ENCODE measurements at places on chromosomes 5 and 9.

DNA sequence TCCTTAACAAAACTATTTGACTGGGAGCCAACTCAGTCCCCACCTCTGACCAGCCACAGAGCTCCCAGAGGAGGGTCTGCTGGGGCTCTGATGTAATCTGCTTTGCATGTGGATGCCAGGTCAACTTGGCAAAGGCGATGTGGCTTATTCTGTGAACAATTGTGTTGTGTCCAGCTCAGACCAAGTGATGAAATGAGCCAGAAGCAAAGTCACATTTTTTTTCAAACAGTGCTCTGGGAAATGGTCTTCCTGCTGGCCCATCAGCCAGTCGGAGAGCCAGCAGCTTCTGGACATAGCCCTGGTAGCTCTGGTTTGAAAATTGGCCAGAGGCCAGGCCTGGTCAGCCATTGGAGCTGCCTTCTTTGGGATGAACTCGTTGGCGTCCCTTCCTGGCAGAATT lies 86.5 kb downstream of the ANGPTL2 start:
- no peak for DNase-seq

DNA sequence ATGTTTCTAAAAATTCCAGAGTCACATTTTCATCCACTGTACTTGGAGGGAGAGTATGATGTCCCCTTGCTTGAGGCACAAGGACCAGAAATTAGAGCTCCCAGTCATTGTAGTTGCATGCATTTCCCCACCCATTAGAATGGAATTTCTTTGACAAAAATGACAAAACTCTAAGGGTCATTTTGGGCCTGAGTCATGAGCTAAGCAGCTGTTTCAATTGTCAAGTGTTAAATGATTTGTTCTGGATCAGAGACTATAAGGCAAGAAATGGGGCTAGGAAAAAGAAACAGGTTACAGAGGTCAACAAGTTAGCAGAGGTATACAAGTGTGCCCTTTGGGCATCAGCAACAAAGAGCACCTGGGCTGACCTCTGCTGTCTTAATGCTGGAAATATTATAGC lies 131.2 kb upstream of the IQGAP2 start:
- no peak for DNase-seq

DNA sequence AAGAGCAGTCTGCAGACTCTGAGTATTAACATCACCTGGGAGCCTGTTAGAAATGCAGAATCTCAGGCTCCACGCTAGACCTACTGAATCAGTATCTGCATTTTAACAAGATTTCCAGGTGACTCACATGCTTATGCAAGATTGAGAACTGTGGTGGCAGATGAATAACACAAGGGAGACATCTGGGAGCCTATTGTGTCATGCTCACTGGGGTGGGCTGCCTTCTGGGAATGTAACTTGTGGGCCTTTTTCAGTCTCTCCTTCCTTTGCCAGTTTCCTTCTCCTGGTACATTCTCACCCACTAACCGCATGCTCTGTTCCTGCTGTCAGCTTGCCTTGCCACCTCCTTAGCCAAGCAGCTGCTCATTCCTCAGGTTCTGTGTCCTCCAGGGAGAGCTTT lies 176.6 kb upstream of the C9orf72 start:
- DNase-seq: no peak

DNA sequence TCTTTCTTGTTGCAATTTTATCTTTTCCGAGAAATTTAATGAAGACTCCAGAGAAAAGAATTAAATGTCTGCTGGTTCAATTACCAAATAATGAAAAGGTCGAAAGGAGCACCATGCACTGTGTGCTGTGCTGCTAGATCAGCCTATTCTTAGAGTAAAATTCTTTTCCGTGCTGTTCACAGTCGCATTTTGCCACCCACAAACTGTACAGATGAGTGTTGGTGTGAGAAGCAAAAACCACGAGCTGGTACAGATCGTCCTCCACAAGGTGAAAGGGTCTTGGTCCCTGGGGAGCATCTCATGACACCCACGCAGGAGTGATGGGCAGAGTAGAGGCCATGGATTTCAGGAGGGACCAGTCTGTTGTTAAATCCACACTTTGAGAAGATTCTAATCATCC lies 143.8 kb upstream of the PUM3 start:
- no peak for DNase-seq

DNA sequence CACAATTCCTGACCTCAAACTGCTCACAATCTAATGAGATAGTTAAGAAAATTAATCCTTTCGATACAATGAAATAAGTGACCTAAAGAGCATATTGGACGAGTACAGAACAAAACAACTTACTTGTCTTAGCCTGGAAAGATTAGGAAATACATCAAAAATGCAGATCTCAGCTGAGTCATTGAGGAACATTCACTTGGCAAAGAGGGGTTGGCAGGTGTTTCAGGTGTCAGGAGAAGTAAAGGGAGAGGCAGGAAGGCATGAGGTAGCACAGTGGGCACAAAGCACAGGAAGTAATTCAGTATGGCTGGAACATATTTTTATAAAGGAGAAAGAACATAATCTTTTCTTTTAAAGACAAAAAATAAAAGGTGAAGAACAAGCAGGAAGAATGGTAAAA lies 628.8 kb upstream of the RGMB start:
- no peak for DNase-seq

GRCh38 chr5:2023196-2023595 lies 140.5 kb upstream of the IRX4 start:
- no peak for DNase-seq

GRCh38 chr9:109190151-109190550 lies 23.1 kb upstream of the FRRS1L start:
- DNase-seq: no peak

DNA sequence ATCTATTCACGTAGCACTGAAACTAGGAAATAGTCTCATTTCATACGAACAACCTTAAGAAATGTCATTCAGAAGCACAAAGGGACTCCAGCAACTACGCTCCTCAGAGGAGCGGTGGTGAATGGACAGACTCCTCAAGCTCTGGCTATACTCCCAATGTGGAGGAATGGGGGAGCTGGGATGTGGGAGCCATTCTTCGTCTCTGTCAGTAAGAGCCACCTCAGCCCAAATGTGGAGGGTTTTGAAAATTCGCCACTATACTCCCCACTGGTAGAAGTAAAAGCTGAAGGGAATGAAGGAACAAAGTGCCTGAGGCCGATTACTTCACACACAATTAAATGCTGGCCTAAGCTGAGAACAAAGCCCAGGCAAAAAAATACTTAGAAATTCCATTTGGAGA lies 96.3 kb downstream of the ADAMTS12 start:
- no peak for DNase-seq

- DNase-seq: no peak
Observed at GRCh38 chr5:124034963-124035362, 523.0 kb downstream of the CSNK1G3 start.

- DNase-seq: no peak
Observed at GRCh38 chr9:33856247-33856646, 39.3 kb downstream of the UBE2R2 start.

DNA sequence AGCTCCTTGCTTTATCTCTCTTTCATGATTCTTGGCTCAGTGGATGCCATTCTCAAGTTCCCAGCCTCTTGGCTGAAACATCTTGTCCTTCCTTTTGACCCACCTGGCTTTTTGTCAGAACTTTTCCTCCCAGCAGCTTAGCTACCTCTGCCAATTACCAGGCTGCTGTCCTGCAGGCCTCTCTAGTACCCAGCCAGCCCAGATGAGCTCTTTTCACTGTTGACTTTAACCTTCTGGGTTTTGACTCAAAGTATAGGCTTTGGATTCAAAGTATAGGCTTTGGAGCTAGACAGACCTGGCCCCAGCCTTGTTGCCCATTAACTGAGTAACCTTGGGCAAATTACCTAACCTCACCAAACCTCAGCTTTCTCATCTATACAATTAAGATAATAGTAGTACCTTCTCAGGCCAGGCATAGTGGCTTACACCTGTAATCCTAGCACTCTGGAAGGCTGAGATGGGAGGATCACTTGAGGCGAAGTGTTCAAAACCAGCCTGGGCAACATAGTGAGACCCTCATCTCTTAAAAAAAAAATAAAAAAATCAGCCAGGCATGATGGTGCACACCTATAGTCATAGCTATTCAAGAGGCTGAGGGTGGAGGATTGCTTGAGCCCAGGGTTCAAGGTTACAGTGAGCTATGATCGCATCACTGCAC lies 6.6 kb upstream of the TMEFF1 start:
- no peak for DNase-seq

DNA sequence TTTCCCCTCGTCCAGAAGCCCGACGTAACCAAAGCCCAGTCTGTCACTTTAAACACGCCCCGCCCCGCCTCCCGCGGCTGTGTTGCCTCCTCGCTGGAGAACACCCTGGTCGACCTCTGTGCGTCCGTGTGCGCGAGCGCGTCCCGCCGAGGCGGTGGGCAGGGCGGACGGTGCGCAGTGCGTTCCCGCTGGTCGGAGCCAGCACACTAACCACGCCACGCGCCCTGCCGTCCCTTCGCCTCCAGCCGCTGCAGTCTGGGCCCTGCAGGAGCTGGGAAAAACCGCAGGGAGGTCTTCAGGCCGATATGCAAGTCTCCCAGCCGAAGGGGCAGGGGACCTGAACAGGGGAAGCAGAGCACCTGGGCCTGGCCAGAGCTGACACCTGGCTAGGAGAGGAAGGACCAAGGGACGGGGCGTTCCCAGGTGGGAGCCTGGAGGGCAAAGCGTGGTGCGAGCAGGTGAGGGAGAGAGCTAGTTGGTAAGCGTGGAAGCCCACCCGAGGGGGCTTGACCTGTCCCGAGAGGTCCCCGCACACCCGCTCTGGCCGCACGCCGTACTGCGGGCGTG lies 1.3 kb upstream of the PHPT1 start:
- no peak for DNase-seq

DNA sequence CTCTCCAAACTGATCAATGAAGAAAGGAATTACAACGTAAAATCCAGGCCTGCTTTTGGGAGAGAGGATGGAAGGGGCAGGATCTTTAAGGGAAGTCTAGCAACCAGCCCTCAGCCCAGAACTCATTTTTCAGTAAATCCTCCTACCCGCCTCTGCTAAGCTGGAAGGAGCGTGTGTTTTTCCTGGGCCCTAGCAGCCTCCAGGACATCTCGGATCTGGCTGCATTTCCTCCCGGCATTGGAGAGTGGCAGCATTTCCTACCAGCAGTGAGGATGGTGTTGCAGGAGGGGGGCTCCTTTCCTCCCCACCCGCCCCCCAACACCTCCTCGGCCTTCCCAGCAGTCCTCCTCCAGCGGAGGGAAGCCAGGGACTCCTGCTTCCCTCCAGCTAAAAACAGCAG lies 54.5 kb downstream of the DCP2 start:
- DNase-seq: no peak

GRCh38 chr5:158175934-158176481 lies 317.1 kb upstream of the CLINT1 start:
- DNase-seq: no peak

GRCh38 chr9:107112707-107113243 lies 170.3 kb upstream of the RAD23B start:
- no peak for DNase-seq

- DNase-seq: no peak
Observed at GRCh38 chr5:88695931-88696330, 187.1 kb downstream of the MEF2C start.

DNA sequence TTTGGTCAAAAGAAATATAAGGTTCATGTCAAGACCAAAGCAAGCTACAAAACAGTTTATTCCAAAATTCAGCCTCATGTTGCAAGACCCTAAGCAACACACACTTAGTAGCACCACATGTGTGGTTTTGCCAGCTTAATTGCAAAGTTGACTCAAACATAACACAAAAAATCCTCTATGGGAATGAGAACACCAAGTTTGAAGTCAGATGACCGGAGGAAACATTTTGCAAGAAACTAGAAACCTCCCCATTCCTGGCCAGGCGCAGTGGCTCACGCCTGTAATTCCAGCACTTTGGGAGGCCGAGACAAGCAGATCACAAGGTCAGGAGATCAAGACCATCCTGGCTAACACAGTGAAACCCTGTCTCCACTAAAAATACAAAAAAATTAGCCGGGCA lies 261.8 kb downstream of the EBF1 start:
- no peak for DNase-seq

DNA sequence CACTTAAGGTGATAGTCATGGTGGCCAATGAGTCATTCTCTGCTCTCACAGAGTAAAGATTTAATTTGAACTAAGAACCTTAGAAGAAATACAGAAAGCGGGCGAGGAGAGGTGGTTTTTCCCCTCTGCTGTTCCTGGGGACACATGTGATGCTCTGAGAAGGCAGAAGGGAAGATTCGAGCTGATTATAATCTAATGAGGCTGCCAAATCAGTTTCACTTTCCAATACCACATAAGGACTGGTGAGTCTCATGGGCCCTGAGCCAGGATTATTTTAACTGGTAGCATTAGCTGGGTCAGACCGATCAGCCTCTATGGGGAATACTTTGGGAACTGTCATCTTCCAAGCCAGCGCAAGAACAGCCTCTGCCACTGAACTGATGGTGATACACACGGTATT lies 116.5 kb downstream of the SLC1A3 start:
- DNase-seq: no peak

DNA sequence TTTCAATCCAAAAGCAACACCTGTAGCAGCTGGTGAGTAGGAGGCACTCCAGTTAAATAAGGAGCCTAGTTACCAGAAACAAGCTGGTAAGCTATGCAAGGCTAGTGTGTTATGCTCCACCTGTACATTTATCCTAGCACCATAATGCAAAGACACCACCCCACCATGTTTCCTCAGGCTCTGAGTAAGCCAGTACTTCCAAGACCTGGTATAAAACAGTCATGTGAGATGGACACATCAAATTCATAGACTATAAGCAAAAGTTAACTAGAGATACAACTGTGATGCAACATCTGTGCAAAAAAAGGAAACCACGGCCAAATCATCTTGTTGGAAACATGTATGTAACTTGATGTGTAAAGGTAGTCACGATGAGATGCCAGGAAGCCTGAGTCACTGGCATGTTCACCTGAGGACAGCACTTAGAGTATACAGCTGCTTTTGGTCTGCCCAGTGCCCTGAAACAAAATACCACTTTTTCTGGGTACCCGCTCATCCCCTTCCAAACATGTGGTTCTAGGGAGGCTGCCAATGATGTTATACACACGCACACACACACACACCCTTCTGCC lies 66.1 kb downstream of the CDK5RAP2 start:
- DNase-seq: no peak

Data from stimulated activated CD8-positive, alpha-beta memory T cell treated with anti-CD3 and anti-CD28 coated beads, Interleukin-7, amount 100 ng/mL, for 1 hour (primary cell).